ENCODE measurements at places on chromosomes 16 and 17. TPM values are rescaled to one million over a fixed set of nuclear protein-coding genes. Genes with fewer than 3 reads are reported as not detected.

JPH3 gene
- total RNA-seq: 28.4 TPM

DNA sequence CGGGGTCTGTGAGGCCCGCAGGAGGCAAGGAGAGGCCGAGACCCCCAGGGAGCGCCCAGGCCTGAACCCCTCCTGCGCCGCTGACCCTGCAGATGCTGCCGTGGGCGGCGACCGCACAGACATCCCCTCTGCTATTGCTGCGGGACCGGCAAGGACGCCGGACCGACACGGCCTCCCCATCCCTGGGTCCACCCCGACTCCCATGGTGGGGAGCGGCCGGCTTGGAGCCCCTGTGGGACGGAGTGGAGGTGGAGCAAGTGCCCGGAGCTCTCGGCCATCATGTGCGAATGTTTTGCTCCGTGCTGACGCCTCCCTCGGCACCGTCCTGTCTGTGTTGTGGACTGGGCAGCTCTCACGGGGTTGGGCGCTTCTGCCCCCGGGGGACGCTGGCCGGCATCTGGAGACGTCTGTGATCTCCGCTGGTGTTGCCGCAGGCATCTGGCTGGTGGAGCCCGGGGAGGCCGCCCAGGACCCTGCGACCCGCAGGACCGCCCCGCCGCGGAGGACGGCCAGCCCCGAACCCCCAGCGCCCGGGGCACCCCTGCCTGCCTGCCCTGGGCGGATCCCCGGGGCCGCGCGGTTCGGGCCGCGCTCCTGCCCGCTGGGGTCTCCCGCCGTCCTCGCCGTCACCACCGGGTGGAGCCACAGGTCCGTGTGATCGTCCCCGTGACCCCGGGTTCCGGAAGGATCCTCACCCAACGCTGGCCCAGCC lies 12.8 kb upstream of the GNG13 start:
- peak; percentile 91 for DNase-seq

CCL5 gene
- not detected for total RNA-seq

SLC6A4 gene
- total RNA-seq: not detected

KRTAP4-12 gene
- not detected for total RNA-seq
